DMS153 (cell line): ENCODE measurements at places on chromosomes 11 and 22.

DNA sequence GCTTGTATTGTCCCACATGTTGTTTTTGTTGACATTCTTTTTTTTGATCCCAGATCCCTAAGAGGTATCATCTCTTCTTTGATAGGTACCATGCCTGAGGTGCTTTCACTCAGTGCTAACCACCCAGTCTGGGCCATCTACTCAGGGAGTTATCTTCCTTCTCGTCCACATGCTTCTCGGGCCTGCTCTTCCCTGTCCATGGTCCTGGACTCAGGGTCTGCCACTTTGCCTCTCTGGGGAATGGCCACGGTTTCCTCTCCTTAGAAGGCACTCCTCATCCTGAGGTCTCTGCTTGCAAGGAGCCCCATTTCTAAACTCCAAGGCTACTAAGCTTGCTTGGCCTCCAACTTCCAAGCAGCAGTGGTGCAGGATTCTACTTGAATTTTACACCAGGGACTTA, 227.0 kb upstream of the NCAM1 start:
- DNase-seq, result no peak

DNA sequence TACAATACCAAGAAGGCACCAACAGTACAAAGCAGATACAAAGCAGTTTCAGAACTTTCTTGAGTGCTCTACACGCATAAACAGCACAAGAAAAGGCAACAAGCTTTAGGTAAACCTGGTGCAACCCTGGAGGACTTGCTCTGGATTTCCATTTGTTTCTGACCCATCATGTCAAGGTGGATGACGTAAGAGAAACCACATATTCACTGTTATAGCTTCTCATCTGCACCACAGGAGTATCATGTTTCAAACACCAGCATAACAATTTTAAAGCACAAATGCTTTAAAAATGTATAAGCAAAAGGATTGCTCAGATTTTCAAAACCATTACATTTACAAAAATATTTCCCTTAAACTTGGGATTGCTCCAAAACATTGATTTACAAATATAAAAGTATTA, 25.0 kb upstream of the YPEL1 start:
- DNase-seq, result no peak

GRCh38 chr11:12786450-12786849, 112.2 kb downstream of the TEAD1 start:
- no peak for DNase-seq

- DNase-seq, result no peak
These were observed 150.9 kb upstream of the TTC12 start for GRCh38 chr11:113163291-113164030.

GRCh38 chr11:64813826-64814225, 3.5 kb upstream of the MEN1 start:
- DNase-seq, result no peak

GRCh38 chr11:87917111-87917510, 258.1 kb downstream of the RAB38 start:
- DNase-seq, result no peak

- no peak for DNase-seq
These were observed 3.4 kb upstream of the UCP3 start for GRCh38 chr11:74012074-74012809.

GRCh38 chr22:21688706-21689381, 23.0 kb downstream of the PPIL2 start:
- no peak for DNase-seq

GRCh38 chr11:132072858-132073211, 702.4 kb downstream of the NTM start:
- DNase-seq, result no peak

GRCh38 chr11:69337211-69337721, 43.3 kb downstream of the MYEOV start:
- DNase-seq, result peak; percentile 89

DNA sequence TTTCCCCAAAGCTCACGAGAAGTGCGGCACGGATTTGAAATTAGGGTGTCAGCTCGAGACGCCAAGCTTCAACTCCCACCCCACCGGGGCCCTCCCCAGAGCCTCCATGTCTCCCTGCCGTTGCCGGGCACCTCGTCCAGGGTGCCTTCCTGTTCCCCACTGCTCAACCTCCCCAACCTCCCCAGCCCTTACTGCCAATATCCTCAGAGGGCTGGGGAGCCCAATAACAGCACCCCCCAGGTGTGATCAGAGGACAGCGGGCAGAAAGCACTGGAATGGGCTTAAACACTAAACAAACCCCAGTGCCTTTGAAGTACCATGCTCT, 1336.4 kb downstream of the TBC1D22A start:
- no peak for DNase-seq

GRCh38 chr11:7683571-7683970, 10.3 kb upstream of the CYB5R2 start:
- no peak for DNase-seq

DNA sequence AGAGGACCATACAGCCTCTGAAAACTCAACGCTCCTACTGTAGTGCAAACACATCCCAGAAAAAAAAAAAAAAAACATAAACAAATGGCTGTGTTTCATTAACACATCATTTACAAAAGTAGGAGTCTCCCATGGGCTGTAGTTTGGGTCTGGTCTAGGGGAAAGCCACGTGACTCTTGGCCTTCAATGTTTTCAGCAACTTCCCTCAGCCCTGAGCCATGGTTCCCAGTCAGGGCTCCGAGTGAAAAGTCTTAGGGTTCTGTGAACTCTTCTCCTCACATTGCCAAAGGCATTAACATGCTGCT, 58.5 kb downstream of the CSNK2A3 start:
- DNase-seq, result no peak

DNA sequence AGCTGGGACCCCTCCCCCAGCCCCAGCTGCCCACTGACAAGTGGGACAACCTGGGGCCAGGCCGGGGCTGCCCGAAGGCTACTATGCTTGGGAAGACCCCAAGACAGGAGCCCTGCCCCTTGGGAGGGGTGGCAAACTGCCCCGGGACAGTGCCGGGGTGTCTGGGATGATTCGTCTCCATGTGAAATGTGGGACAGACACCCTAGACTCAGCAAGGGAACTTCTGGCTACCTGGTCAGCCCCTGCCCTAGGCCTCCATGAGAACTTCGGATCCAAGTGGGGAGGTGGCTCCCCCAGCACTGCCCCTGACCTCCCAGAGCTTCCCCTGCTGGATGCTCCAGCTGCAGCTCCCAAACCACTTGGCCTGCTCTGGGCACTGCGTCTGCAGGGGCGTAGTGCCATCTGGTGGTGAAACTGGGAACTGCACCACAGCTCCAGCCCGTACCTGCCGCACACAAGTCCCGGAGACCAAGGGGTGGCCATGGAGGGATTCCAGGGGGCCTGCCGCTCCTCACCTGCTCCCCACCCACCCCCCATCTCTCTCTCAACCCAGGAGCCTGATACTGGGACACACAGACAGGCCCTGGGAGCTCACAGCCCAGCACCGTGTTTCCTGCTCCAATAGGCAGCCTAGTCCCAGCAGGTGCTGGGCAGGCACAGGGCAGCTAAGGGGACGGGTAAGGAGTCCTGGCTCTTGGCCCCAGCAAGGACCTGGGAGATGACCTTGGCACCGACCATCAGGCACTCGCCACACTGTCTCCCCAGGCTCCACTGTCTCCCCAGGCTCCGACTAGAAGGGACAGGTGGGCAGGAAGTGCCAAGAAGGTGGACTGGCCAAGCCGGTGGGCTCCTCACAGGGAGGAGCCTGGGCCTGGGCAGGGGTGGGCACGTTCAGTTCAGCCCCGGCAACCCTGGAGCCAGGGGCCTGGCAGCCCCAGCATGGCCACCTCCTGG, 194.1 kb downstream of the IGLL1 start:
- peak; percentile 39 for DNase-seq

DNA sequence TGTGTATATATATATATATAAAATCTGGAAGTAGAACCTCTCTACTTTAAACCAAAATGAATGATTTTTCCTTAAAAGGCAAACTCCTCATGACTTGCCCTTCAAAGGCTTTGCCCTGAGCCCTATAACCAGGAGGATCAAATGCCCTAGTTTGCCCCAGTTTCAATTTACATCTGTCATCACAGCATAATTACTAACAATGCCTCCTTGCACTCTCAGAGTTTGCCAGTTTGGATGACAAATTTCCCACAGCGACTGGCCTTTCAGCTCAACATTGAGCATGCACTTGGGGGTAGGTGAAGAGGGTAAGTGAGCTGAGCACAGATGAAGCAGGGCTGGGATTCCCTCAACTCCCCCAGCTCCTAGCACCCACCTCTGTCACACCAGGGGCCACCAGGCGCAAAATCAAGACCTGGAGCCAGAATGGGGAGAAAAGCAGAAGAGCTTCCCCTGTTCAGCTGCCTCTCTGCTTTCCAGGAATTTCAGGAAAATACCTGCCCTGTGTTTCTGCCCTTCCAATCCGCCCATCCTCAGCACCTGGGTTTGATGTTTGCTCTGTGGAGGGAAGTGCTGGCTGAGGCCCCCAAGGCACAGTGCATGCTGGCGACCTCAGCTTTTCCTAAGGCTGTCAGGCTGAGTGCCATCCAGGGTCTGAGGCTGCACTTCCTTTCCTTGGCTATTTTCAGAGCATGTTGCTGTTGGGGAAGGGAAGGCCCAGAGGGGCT, 67.5 kb downstream of the ADAMTS15 start:
- no peak for DNase-seq

- no peak for DNase-seq
These were observed 37.5 kb downstream of the UVRAG start for GRCh38 chr11:75852406-75853017.

DNA sequence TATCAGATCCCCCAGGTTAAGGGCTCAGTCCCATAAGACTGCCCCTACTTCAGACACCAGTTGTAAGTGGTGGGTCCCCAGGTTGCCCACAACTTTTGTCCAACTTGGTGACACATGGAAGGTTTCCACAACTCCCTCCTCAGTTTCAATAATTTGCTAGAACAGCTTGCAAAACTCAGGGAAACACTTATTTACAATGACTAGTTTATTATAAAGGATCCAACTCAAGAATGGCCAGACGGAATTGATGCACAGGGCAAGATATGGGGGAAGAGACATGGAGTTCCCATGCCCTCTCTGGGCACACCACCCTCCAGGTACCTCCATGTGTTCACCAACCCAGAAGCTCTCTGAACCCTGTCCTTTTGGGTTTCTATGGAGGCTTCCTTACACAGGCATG, 5.6 kb downstream of the APOL6 start:
- no peak for DNase-seq

DNA sequence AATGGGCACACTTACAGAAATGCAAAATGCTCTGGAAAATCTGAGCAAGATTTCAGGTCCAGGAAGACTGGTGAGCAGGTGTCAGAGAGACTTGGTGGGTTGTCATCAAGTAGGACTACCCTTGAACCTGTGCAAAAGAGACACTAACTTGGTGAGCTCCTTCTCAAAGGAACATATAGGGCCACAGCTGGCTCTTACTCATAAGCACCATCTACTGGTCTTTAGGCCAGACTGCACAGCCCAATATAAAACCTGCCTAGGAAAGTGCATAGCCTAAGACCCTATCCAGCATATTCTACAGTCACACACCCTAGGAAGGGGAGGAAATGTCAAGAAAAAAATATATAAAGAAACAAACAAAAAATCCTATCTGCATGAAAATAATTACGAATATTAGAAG, 18.2 kb upstream of the OR10W1 start:
- DNase-seq, result peak; percentile 10

GRCh38 chr11:100866453-100866852, 179.4 kb downstream of the ARHGAP42 start:
- no peak for DNase-seq

DNA sequence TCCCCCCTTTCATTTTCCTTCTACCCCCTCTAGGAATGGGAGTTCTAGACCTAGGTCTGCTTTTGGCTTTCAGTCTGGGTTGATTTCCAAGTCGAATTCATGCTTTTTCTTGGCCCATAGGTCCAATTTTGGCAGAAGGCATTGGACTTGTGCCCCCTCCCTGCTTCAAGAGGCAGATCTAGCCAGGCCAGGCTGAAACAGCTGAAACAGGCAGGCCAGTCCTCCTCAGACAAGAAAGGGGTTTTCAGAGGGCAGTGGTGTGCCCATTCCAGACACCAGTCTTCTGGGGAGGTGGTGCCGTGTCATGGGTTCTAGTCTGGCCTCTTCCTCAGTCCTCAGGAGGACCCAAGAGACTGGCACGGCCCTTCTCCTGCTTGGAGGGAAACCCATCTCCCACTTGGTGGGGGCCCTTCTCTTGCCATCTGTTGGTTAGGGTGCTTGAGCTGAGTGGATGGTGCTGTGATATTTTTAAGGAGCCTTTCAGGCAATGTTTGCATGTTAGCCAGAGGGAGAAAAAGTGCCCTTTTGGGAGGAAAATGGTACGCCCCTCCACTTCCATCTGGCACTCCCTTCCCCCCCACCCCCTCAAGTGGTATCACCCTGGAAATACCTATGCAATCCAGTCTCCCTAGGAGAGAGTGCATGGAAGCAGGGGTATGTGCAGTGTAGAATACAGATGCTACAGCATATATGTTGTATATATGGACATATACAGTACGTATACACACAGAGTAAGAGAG, 53.6 kb downstream of the SYT13 start:
- DNase-seq, result no peak

DNA sequence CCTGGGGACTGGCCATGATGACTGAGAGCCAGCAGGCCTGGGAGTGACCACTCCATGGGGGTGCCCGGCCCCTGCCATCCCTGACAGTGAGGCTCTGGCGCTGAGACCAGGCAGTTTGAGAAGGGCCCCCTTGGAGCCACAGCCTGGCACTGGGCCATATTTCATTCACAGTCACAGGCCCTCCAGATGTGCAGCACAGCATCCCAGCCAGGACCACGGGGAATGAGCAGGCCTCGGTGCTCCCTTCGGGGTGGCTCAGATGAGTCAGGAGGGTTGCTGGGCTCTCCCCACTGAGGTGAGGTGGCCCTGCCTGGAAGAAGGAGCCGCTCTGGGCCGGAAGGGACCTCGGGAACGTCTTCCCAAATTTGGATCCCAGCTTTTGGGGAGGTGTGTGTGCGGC, 53.0 kb downstream of the GRAMD4 start:
- DNase-seq, result no peak

- DNase-seq, result no peak
These were observed 12.7 kb downstream of the STK33 start for GRCh38 chr11:8581300-8581699.

DNA sequence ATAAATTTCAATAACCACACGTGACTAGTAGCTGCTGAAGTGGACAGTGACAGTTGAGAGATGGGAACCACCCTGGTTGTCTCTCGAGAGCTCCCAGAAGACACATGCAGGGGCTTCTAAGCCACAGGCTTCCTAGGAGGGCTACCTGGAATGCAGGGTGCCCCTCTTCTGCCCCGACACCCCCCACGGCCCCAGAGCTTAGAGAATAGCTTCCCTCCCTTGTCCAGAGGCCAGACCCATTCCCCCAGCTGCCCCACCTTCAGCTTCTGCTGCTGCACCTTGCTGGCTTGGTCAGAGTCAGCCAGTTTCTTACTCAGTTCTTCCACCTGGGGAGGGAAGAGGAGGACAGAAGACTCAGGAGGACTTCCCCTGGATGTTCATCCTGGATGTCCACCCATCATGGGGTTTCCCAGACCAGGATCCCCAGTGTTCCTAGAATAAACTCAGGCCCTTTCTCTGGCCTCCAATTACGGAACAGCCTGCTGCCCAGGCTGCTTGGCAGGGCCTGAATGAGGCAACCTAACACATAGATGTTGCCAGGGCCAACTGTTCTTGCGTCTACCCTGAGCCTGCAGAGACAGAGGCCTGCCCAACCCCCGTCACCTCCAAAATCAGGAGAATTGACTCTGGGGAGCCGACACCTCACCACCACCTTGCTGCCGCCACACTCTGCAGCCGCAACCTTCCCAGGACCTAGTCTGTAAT, 12.0 kb downstream of the IL18BP start:
- DNase-seq, result no peak
